ENCODE measurements at places on chromosomes 2 and 18.

DNA sequence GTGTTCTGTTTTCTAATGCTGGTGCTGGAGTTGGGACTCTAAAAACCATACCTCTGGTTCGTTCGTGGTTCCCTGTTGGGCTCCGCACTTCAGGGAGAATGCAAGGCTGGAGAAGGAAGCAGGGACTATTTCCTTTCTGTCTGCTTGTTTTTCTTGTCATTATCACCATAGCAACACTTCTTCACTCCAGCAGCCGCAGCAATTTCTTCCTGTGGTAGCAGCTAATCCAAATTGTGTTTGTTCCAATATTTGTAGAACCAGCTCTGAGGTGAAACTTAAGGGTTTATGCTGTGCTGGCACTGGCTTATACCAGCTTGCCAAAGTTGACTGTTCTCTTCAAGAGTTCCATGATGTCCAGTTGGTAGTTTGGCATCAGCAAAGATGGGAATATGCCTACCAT is 301.4 kb upstream of the SYT4 start:
- DNase-seq, result no peak

GRCh38 chr2:99471654-99472599 is 17.9 kb downstream of the REV1 start:
- DNase-seq, result no peak

DNA sequence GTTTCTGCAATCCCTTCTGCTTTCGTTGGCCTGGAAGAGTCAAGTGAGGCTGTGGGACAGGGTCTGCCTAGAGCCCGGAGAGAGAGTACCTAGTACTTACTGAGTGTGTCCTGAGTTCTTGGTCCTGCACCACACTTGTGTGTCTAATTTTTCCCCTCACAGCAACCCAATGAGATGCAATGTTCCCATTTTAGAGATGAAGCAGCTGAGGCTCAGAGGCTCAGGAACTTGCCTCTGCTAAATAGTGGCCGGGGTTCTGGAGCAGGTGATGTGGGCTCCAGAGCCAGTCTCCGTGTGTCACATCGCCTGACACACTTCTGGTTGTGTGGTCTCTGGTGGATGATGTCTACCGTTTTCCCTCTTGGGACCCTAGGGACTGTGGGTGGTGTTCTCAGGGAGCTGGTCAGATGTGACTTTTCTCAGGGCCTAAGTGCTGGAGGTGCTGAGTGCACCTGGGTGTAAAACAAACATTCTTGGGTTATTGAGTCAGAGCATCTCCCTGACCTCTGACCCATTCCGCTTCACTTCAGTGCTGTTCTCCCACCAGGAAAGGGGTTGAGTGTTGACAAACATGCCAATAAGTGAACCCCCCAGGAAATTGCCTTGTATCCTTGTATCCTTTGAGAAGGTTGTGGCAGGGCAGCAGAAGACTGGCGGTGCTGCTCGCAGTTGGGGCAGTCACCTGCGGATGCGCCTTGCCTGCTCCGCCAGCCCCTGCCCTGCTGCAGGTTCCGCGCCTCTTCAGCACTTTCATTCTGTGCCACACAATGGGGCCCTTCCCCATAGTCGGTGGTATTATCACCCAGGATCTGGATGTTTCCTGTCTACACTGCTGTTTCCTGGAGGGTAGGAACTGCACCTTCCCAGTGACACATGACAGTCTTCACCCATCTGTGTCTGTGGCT is 32.1 kb downstream of the HK2 start:
- no peak for DNase-seq

DNA sequence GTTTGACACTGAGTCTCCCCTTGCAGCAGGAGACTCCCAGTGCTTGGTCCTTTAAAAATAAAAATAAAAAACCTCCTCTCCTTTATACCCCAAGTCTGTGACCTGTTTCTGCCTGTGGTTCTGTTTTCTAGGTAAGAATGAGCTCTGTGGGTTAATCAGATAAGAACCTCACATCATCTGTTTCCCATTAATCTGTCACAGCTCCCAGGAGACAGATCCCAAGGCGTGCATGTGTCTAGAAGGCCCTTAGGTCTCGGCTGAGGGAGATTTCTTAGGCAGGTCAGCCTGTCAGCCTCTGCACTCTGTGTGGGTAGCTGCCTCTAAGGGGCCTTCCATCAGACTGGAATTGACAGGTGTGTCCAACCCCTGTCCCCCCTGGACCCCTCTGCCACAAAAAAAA is 80.7 kb downstream of the FHOD3 start:
- DNase-seq, result no peak

- peak; percentile 20 for DNase-seq
These were observed 181.8 kb downstream of the SNTG2 start for GRCh38 chr2:1132328-1132969.

DNA sequence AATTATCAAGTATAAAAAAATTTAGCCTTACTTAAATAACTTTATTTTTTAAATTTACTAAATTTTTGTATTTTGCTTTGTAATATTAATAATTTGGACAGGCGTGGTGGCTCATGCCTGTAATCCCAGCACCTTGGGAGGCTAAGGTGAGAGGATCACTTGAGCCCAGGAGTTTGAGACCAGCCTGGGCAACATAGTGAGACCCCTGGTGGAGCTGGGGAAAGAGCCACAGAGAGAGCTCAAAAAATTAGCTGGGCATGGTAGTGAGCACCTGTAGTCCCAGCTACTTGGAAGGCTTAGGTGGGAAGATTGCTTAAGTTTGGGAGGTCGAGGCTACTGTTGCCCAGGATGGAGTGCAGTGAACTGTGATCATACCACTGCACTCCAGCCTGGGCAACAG is 143.5 kb downstream of the B3GNT2 start:
- DNase-seq, result no peak
